ENCODE measurements at places on chromosomes 2 and 18. TPM values are rescaled to one million over a fixed set of nuclear protein-coding genes. Genes with fewer than 3 reads are reported as not detected.

Gene SRD5A2
- total RNA-seq, result 2.9 TPM

DNA sequence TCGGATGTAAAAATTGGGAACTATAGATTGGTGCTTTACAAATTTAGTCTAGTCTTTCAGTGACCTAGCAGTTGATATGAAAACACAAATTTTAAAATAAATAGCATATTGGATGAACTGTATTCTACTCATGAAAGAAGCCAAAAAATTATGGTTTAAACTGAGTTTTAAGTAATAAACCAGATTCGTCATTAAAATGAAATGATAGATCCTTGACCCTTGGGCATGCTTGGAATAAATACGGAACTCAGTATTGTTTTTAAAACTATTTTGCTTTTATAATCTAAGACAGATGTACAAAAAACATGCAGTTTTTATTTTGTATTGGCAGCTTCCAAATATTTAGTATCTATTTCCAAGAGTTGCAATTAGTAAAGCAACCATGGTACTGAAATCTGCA lies 34.6 kb upstream of the TBR1 start:
- H3K4me1 ChIP-seq, result no peaks in the 10 kb centered on the region
- H3K4me3 ChIP-seq, result no peak overlapping the region
- H3K36me3 ChIP-seq, result no peaks in the 10 kb centered on the region
- H3K27me3 ChIP-seq, result no peaks in the 10 kb centered on the region
- no peak overlapping the region for H3K27ac ChIP-seq

- no peak overlapping the region for H3K4me3 ChIP-seq
- H3K36me3 ChIP-seq, result no peaks in the 10 kb centered on the region
- no peaks in the 10 kb centered on the region for H3K4me1 ChIP-seq
- H3K27me3 ChIP-seq, result no peaks in the 10 kb centered on the region
These were observed 215.3 kb upstream of the GULP1 start for GRCh38 chr2:188076149-188077056.

Gene FBXO36
- 1.7 TPM for total RNA-seq

Gene TUBA4B
- not detected for total RNA-seq

Gene RSAD2
- 0.25 TPM for total RNA-seq

- no peak overlapping the region for H3K4me3 ChIP-seq
- no peaks in the 10 kb centered on the region for H3K27me3 ChIP-seq
- no peaks in the 10 kb centered on the region for H3K4me1 ChIP-seq
These were observed 15.7 kb upstream of the ACVR2A start for GRCh38 chr2:147829106-147829505.
